AG20443 (cell line): ENCODE measurements at places on chromosomes 6 and 20.

DNA sequence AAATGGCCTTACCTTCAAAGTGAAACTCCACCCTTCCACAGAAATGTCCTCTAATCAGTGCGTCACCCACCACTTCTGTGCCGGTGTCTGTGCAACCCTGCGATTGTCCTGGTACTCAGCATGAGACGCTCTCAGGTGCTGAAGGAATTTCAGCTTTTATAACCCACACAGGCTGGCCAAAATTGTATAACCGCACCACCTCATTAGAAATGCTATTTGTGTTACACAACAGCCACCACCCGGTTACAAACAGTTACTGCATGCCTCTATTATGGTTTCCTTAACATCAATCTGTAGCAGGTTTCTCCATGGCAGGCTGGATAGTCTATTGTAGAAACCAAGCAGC lies 51.5 kb downstream of the SLC23A2 start:
- peak; percentile 74 for DNase-seq

GRCh38 chr6:130070792-130071191 lies 52.4 kb downstream of the L3MBTL3 start:
- peak; percentile 13 for DNase-seq

DNA sequence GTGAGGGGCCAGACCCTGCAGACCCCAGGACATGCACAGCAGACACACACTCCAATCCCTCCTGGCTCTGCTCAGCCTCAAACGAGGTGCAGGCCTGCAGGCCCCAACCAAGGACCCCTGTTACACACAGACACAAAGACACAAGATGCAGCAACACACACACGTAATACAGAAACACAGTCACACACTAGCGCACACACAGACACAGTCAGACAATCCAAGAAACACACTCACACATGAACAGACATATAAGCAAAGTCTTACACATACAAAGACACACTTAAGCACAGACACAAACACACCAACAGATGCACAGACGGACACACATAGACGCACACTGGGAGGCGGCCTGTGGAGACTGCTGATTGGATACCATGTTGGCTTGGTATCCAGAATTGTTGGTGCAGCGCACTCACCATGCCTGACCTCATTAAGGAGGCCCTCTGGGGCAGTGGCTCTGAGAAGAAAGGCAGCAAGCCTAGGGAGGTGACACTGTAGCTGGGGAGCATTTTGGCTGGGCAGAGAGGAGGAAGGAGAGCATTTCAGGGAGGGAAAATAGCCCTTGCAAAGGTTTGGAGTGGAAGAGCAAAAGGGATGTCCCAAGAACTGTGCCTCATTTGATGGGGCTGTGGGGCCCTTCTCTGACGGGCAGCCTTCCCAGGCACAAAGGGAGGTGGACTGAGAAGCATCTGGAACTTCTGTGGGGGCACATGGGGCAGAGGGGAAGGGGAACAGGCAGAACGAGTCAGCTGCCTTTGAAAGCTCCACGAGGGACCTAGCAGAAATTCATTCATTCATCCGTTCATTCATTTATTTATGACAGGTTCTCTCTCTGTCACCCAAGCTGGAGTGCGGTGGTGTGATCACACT lies 1.4 kb upstream of the HSPA12B start:
- no peak for DNase-seq

- DNase-seq: no peak
Observed at GRCh38 chr6:160226118-160226591, 32.5 kb downstream of the SLC22A2 start.

DNA sequence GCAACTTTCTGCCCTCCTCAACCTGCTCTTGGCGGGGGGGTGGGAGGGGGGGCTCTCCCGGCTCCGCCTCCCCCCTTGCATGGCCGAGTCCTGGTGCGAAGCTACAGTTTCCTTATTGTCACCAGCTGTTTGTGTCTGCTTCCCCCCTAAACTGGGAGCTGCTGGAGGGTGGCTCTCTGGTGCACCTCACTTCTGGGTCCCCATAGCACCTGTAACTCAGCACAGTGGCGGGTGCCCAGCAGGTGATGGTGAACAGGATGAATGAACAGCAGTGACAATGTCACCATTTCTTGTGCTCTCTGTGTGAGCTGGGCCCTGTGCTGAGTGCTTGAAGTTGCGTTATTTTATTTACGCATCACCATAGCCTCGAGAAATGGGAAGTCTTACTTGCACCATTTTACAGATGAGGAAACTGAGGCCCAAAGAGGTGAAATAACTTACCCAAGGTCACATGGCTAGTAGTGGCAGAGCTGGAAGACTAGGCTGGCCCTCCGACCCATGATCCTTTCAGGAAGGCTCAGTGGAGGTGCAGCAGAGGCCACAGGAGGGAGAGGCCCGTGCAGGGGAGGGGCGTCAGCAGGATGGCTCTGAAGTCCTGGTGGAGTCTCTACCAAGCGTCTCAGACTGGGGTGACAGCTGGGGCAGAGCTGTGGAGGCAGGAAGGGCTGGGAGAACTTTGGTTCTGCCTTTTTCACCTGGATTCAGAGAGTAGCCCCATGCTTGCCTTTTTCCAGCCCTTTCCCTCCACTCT lies 41.8 kb downstream of the SRC start:
- DNase-seq: no peak

- no peak for DNase-seq
Observed at GRCh38 chr6:47264775-47265184, 44.9 kb downstream of the TNFRSF21 start.

DNA sequence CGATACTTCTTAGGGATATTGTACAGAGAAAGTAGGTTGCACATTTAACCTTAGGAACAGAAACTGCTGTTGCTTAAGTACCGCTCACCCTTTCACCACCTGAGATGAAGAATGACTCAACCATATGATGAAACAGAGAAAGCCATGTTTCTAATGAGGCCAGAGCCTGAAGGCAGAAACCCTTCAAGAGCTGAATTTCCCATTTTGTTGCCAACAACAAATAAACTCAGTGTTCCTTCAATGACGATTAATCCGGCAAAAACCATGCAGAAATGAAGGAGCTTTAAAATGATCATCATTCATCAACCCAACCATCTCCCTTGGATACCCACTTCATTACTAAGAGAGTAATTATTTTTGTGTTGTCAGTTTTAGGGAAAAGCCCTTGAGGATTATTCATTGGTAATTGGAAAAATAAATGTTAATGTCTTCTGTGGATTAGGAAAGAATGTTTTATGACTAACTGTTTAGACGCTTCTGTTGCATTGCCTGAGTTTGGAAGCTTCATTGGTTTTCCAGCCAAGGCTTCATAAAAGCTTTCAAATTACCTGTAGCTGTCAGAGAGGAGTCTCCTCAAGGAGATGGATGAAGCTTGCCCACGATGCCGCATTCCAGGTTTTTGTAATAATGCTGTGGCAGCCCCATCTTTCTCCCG lies 112.1 kb upstream of the IYD start:
- peak; percentile 54 for DNase-seq

- DNase-seq: no peak
Observed at GRCh38 chr6:119176445-119176844, 98.0 kb upstream of the FAM184A start.

DNA sequence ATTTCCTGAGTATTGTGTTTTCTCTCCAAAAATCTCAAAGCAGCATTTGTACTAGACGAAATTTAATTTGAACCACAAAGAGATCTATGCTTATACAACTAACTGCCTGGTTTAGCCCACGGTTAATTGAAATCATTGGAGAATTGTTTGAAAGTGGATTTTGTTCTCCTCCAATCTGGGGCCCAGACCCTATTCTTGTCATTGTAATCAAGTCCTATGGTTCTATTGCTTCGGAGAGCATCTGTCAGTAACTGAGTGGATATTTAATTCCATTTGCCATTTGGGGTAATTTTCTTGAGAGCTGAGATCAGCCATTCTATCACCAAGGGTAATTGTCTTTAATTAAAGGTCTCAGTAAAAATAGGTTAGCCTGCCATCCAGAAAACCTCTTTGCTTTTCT lies 117.0 kb upstream of the KCNG1 start:
- DNase-seq: no peak

GRCh38 chr20:45368221-45368980 lies 5.4 kb downstream of the SYS1 start:
- DNase-seq: no peak

DNA sequence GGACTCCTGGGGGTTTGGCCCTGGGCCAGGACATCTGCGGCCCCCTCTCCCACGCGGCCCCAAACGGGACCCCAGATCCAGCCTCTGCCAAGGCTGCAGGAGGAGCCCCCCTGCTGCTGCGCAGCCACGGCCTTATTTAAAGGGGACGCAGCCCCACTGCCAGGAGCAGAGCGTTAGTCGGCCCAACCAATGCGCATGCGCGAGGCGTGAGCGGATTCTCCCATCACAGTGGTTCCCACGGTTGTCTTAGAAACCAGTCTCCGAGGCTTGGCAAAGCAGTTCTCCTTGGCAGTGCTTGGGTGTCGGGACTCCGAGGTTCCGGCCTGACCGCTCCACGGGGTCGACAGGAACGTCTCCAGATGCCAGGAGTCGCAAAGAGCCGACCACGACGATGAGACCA lies 288.3 kb upstream of the ZNF337 start:
- peak; percentile 28 for DNase-seq

DNA sequence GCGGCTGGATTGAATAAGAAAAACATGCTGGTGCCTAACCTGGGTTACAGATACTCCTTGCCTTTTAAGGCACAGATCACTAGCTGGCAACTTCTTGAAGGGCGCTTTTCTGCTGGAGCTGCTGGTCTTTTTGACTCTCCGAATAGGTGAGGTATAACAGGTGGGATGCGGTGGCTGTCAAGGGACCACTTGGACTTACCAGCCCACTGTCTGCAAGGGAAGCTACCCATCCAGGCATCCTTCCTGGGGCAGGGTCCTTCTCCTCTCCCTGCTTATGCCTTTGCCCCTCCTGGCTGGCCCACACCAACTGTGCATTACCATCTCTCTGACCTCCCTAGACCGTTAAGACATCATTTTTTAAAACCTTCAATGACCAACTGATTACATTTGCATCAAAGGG lies 57.4 kb downstream of the NPEPL1 start:
- no peak for DNase-seq

DNA sequence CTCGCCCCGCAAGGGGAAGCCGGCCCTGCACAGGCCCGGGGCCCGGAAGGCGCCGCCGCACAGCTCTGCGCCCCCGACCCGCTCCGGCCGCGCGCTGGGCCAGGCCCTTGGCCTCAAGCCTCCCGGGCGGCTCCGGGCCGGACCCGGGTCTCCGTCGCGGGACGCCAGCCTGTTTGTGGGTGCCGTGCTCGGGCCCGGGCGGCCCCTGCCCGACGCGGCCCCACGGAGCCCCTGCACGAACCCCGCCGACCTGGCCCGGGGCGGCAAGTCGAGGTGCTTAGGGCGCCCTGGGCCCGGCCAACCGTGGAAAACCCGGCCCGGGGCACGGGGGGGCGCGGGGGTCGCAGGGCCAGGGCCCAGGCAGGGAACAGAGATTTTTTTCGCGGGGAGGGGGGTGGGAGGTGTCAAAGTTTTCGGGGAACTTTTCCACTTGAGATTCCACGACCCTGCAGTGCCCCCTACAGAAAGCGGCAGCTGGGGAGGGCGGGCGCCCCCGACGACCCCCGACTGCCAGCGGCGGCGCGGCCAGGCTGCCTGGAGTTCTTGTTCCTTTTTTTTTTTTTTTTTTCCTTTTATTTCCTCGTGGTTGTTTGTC lies 805 bp upstream of the STX16 start:
- DNase-seq: peak; percentile 47

DNA sequence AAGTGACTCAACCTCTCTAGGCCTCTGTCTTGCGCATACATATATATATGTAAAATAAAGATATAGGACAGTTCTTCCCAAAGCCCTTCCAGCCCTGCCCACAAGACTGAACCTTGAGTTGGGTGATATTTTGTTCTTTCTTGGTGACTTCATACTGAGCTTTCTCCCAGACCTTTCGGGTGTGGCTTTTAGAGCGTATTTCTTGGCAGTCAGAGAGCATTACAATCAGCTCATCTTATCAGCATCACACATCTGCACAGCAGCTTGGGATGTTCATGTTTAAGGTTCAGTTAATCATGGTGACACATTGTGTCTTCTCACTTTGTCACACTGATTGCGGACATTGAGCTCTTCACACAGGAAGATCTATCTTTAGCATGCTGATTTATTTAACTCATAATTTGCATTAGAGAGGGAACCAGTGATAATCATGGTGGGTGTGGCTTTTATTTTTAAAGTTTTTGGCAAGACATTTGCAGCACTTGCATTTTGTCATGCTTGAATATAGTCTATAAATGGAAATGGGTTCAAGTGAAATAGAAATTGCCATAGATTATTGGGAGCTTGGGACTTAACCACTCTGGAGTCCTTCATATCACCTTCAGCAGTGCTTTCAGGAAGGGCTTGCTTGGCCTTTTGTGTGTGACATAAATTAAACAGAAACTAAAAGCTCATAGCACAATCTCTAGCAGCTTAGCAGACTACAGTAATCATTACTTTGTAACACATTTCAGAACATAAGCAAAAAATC lies 8.3 kb downstream of the KIF3B start:
- peak; percentile 45 for DNase-seq

DNA sequence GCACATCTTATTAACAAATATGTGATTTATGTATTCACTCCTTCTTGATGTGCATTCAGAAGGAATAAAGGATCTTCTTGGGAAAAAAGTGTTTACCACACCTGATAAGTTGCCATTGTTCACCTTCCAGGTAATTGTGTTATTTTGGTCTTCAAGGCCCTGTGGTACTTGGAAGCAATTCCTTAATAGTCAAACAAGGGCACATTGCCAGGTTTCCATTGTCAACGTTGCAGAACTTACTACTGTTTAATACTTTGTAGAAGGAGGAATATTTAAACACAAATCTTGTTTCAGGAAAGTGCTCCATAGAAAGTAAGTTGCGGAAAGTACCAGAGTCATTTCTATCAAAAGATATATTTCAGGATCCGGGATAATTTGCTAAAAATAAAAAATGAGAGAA lies 129.5 kb upstream of the SGK1 start:
- DNase-seq: no peak

GRCh38 chr20:58824843-58825242 lies 25.9 kb downstream of the GNAS-AS1 start:
- DNase-seq: no peak

- no peak for DNase-seq
Observed at GRCh38 chr6:34234667-34235306, 1.9 kb upstream of the HMGA1 start.

- no peak for DNase-seq
Observed at GRCh38 chr6:56775498-56776166, 132.9 kb upstream of the DST start.

GRCh38 chr20:62524505-62524911 lies 48.7 kb upstream of the GATA5 start:
- DNase-seq: no peak

- no peak for DNase-seq
Observed at GRCh38 chr20:54108326-54108642, 37.9 kb upstream of the BCAS1 start.

DNA sequence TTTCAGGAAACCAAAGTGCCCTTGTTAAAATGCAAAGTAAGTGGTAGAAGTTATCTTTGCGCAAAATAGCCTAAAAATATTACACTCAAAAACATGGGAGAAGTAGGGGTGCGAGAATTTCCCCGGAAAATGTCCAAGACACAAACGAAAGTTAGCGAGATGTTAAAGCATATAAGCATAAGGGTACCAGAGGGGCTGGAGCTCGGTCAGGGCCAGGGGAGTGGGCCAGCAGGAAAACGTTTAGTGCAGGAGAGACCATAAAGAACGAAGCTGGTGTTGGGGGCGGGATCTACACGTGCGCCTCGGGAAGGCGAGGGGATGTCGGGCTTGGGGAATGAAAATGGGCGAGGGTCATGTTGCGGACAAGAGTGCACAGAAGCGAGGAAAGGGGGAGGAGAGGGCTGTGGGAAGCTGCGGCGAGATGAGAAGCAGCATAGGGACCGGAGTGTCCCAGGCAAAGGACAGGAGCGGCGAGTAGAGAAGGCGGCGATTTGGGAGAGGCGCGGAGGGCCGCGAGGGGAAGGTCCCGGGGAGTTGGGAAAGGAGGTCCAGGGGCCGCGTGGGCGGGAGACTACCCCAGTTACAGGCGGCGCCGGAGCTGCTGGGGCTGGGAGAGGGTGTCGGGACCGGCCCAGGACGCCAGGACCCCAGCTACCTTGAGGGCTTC lies 600 bp downstream of the XPO5 start:
- DNase-seq: peak; percentile 66
